Right ventricle myocardium inferior (tissue), 1 donor: ENCODE measurements at places on chromosomes 11 and 22. TPM values are rescaled to one million over a fixed set of nuclear protein-coding genes. Genes with fewer than 3 reads are reported as not detected.

Gene C11orf52
- 1.9 TPM for total RNA-seq

DNA sequence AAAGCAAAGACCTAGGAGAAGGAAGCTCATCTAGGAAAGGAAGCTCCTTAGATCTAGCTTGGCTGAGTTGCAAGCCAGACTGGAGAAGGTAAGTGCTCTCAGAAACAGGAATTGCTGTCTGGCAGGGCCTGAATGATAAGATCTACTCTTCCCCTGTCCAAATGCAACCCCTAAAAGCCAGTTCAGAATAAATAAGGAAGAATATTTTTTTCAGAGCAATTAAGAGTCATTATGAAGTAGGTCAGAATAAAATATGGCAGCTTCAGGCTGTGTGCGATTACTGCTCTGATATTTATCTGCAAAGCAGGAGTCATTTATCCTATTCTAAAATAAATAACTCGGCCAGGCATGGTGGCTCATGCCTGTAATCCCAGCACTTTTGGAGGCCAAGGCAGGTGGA is 82.1 kb downstream of the PIWIL4 start:
- DNase-seq, result no peak

GRCh38 chr11:111327908-111328624 is 29.7 kb downstream of the POU2AF3 start:
- no peak for DNase-seq

GRCh38 chr22:19131685-19132015 is 542 bp downstream of the TSSK2 start:
- DNase-seq, result peak; percentile 59

GRCh38 chr11:47270331-47271271 is 668 bp downstream of the MADD start:
- DNase-seq, result no peak

DNA sequence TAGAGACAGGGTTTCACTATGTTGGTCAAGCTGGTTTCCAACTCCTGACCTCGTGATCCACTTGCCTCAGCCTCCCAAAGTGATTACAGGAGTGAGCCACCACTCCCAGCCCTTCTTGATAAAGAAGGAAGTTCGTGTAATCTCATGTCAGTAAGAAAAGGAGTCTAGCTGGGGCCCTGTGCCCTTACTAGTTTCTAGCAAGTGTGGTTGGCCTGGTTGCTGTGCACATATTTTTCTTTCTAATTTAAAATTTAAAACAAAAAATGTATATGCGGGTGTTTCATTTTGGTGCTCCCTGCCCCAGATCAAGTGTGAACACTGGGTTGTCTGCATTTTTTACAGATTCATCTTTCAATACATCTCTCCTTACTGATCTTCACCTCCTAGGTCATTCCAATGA is 770.8 kb upstream of the TENM4 start:
- DNase-seq, result no peak

Gene TRPM5
- total RNA-seq, result not detected

- no peak for DNase-seq
Measured at GRCh38 chr22:38291201-38291777, 18.5 kb upstream of the TMEM184B start.

- no peak for DNase-seq
Measured at GRCh38 chr22:36741968-36742367, 34.0 kb downstream of the IFT27 start.

DNA sequence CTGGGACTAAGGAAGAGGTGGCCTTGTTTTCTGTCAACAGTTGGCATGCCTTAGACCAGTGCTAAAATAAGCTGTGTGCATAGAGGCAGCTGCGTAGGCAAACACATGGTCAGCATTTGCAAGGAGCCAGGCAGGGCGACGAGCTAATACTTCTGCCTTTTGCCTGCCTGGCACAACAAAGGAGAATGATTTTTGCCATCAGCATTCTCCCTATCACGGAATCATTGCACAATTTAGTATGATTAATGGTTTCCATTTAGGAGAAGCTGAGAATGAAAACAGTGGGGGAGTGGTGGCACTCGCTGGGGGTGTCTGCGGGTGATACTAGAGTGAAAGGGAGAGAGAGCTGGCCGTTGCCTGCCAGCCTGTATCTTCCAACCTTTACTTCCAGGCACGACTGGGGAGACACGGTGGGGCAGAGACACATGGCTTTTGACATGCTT is 336.0 kb downstream of the CADM1 start:
- DNase-seq, result no peak

DNA sequence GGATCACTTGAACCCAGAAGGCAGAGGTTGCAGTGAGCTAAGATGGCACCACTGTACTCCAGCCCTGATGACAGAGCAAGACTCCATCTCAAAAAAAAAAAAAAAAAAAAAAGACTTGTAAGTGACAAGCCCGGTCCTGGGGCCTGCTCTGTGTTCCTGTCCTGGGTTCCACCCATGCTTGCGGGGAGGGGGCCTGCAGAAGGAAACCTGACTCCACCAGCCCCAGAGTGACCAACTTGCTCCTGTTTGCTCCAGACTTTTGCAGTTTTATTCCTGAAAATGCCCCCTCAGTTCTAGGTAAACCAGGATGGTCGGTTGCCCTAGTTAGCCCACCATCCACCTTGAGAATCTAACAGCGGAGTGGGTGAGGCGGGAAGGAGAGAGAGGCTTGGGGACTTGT is 10.1 kb upstream of the LRP5 start:
- no peak for DNase-seq

- no peak for DNase-seq
Measured at GRCh38 chr22:25478528-25478927, 85.9 kb upstream of the GRK3 start.

DNA sequence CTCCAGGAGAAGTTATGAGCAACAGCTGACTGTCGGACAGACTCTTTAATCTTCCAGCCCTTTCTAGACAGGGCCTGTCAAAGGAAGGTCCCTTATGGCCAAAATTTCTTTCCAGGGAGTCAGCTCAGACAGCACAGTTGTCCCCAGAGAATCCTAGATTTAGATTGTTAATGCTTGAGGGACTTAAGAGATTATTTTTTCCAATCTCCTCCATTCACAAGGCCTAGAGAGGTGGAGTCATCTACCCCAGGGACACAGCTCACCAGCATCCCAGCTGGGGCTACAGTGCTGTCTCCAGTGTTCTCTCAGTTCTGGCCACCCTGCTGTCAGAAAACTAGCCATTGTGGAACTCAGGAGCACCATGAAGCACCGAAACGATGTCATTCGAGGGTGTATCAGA is 7.8 kb downstream of the DSCAML1 start:
- DNase-seq, result no peak

- peak; percentile 86 for DNase-seq
Measured at GRCh38 chr11:117824571-117825537, at the start of gene FXYD2. FXYD2 (minus strand) TSS chr11:117824744; CDS start chr11:117824678, 66 bp downstream.

DNA sequence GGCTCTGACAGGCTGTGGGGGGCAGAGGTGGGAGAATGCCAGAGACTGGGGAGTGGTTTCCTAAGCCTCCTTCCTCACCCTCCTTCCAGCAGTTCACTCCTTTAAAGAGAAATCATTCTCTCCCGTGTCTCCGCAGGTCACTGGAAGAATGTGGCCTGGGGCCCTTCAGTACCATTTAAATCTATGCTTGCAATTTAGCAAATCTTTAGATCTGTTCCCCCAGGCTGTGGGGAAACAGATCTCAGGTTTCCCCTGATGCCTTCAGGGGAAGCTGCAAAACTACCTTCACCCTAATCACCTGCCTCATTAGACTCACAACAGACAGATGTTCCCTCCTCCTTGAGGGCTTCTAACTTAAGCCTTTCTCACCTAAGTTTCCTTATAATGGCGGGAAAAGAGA is 55.3 kb downstream of the KIRREL3 start:
- DNase-seq, result no peak

DNA sequence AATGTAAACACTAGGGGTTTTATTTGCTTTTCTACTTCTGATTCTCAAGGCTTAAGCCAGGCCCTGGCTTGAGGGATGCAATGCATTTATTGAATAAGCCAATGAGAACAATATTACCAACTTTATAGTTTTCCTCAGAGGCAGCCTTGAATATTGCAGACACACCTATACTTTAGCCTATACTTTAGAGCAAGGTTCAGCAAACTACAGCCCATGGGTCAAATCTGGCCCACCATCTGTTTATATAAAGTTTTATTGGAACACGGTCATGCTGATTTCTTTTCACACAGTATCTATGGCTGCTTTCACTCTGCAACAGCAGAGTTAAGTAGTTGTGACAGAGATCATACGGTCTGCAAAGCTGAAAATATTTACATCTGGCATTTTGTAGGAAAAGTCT is 50.3 kb upstream of the E2F8 start:
- DNase-seq, result no peak

GRCh38 chr11:8971924-8972316 is 7.7 kb upstream of the TMEM9B start:
- DNase-seq, result no peak

DNA sequence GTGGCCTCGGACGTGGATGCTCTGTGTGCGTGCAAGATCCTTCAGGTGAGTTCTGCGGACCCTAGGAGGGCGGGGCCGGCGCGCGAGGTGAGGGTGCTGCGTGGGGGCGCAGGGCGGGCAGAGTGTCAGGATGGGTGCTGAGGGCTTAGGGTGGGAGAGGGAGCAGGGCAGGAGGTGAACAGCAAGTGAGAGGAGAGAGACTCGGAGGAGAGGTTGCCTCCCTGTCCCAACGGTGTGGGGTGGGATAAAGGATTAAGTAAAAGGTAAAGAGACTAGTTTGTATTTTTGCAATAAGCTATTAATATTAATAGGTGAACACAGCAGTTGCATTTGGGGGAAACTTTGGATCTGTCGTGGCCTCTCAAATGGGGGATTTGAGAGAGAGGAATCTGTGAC is 451 bp downstream of the CDC45 start:
- no peak for DNase-seq

- no peak for DNase-seq
Measured at GRCh38 chr22:30705710-30706651, 11.3 kb downstream of the OSBP2 start.

- DNase-seq, result no peak
Measured at GRCh38 chr11:114167771-114168448, 108.4 kb downstream of the ZBTB16 start.
